ENCODE measurements at places on chromosomes 5 and 9.
A peak's percentile ranks its signal among the peaks of the same experiment; 100 is the strongest.

DNA sequence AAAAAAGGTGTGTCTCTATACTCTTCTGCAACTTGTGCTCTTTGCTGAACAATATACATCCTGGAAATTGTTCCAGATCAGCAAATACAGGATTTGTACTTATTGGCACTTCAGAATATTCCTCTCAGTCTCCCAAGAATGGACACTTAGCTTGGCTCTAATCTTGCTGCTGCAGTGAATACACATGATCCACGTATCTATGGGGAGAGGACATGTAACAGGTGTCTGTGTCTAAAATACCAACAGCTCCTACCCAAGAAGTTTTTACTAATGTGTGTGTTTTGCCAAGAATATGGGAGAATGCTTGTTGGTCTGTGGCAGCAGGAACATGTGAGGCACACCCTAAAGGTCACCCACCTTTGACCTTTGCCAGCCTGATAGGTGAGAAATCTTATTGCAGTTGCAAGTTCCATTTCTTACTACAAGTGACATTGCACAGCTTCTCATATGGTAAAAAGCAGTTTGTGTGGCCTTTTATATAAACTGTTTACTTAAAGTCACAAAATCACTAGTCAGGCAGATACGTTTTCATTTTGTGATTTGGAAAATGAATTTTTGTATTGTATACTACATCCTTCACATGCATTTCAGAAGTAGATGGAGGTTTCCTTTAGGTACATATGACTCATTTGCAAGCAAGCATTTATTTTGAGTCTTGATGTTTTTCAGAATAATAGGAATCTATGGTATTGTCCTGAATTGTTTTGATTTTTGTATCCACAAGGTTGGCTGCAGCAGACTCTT, 35.8 kb downstream of the PHF2 start:
- DNase-seq: no peak

DNA sequence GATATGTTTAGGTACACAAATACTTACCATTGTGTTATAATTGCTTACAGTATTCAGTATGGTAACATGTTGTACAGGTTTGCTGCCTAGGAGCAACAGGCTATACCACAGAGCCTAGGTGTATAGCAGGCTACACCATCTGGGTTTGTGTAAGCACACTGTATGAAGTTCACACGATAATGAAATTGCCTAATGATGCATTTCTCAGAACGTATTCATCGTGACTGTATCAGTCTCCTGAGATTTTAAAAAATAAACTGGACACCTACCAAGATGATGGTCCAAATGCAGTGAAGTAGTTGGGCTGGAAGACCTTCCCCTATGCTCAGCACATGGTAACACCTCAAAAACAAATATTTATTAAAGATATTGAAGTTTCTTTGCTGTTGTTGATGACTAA, 103.3 kb upstream of the NFIB start:
- DNase-seq: peak; percentile 58

DNA sequence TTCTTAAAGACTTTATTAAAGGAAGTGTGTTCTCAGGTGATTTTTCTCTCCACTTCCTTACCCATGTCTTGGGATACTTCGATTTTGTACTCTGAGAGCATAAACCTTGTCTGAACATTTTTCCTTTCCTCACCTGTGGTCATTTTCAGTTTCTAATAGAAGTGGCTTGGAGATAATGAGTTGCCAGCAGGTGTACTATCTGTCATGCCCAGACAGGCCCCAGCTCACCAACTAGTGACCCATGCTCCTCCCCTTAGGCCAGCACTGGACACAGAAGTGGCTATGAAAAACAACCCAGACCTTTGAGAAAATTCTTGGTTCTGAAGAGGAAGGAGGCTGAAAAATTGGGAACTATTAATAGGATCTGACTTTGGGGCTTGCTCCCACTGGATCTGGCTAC, 49.2 kb upstream of the SMIM32 start:
- DNase-seq: no peak

GRCh38 chr9:111917980-111918379, 21.4 kb downstream of the UGCG start:
- no peak for DNase-seq

DNA sequence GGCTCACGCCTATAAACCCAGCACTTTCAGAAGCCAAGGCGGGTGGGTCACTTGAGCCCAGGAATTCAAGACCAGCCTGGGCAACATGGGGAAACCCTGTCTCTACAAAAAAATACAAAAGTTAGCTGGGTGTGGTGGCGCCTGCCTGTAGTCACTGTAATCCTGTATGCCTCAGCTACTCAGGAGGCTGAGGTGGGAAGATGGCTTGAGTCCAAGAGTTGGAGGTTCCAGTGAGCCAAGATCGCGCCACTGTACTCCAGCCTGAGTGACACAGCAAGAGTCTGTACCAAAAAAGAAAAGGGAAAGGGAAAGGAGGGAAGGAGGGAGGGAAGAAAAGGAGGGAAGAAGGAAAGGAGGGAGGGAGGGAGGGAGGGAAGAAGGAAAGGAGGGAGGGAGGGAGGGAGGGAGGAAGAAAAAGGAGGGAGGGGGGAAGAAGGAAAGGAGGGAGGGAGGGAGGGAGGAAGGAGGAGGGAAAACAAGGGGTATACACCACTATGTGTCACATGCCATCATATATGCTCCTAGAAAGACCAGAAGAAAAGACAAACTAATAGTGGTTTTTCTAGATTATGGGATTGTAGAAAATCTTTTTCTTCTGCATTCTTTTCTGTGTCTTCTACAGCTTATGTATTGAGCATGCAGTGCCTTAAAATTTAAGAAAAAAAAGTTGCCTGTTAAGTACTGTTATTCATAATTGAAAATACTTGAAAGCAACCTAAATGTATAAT, 240.1 kb downstream of the DENND1A start:
- DNase-seq: no peak

Measured in fibroblast of villous mesenchyme (primary cell).